ENCODE measurements at places on chromosomes 11 and 22.

DNA sequence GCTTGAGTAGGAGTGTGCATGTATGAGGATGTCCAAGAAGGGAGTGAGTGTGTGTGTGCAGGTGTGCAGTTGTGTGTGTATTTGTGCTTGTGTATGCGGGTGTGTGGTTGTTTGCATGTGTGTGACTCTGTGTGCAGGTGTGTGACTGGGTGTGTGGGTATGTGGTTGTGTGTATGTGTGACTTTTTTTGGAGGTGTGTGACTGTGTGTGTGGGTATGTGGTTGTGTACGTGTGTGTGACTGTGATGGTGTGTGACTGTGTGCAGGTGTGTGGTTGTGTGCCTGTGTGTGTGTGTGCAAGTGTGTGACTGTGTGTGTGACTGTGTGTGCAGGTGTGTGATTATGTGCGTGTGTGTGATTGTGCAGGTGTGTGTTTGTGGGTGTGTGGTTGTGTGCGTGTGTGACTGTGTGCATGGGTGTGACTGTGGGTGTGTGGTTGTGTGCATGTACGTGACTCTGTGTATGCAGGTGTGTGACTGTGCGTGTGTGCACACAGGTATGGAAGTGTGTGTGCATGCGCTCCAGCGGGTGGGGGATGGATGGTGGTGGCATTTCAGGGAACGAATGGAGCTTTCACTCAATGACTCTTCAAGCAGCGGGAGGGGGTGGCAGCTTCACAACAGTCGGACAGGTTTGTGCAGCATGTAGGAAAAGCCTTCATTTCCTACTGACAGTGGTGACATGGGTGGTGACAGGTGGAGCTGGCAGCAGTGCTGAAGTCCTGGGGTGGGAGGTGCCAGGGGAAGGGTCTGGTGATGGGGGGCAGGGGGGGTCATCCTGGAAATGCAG lies 47.6 kb downstream of the CACNA1I start:
- no peak for DNase-seq

DNA sequence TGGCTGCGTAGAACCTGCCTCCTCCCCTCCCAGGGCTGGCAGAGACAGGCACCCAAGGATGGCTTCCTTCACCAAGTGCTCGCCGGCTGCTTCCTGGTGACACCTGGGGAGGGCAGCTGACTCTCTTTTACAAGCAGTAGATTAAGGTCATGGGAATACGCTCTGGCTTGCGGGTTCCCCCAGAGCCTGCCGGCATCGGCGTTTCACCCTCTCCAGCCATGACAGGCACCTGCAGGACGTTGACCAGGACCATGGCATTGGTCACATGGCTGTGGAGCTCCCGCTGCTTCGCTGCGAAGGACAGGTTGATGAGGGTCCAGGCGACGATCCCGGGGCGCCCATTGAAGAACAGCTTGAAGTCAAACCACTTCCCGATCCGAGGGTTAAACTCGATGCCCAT lies 9.5 kb downstream of the DHCR7 start:
- DNase-seq: no peak

DNA sequence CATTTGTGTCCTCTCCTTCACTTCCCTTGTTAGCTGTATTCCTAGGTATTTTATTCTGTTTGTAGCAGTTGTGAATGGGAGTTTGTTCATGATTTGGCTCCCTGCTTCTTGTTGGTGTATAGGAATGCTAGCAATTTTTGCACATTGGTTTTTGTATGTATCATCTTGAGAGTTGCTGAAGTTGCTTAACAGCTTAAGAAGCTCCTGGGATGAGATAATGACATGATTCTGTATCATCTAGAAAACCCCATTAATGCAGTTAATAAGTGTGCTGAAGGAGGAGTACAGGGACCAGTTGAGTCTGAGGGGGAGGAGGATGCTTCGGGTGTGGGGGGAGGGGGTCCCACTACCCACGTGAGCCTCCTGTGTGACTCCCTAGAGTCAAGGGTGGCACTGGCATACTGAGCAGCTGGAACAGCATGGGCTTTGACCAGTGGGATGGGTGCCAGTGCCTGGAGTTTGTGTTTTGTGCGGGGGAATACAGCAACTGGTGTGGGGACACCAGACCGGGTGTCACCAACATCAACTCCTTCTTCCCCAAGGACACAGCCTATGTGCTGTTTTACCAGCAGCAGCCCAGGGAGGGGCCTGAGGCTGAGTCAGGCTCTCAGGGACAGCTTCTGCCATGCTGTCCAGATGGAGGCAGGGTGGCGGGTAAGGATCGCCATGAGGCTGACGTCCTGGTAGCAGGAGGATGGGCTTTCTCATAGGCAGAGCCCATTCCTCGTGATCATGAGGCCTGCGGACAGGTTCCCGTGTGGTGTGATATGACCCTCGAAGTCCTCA lies 24.1 kb downstream of the USP35 start:
- no peak for DNase-seq

- DNase-seq: no peak
These were observed 1470.5 kb downstream of the BRD1 start for GRCh38 chr22:48357196-48357595.

- DNase-seq: peak; percentile 19
These were observed 3.8 kb upstream of the PKP3 start for GRCh38 chr11:390175-390574.

GRCh38 chr11:73244589-73245240 lies 26.6 kb downstream of the P2RY2 start:
- no peak for DNase-seq

DNA sequence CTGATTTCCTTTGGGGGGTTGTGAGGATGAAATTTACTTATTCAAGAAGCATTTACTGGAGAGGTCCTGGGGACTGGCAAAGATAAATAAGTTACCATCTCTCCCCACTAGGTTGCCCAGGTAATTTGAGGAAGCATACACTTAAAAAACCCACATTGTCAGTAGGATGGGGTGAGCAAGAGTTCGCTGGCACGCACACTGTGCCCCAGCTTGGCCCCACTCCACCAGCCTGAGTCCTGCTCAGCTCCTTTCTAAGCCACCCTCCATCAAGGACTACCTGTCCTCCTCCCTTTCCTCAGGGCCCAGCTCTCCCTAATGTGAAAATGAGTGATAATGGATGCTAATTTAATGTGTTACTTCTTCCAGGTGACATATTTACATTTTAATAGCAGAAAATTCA lies 216.5 kb upstream of the PLET1 start:
- no peak for DNase-seq

DNA sequence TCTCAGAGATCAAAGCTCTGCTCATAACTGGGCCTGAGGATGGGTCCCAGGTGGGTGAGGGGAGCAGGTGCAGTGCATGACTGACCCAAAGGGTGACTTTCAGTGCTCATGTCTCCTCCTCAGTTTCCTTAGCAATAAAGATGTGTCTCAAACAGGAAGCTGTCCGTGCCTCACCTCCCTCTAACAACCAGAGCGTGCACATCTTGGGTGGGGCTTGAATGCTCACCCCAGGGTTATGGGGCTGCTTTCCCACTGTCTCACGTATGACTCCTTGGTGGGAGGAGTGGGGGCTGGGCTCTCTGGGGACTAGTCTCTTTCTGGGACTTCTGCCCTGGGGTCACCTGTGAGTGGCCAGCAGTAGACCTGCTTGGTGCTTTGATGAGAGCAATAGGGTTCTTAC lies 53.9 kb upstream of the PHOX2A start:
- DNase-seq: no peak

- no peak for DNase-seq
These were observed 90.8 kb downstream of the ABTB2 start for GRCh38 chr11:34267013-34267412.

- peak; percentile 40 for DNase-seq
These were observed 13.2 kb upstream of the APOL6 start for GRCh38 chr22:35634943-35635540.

DNA sequence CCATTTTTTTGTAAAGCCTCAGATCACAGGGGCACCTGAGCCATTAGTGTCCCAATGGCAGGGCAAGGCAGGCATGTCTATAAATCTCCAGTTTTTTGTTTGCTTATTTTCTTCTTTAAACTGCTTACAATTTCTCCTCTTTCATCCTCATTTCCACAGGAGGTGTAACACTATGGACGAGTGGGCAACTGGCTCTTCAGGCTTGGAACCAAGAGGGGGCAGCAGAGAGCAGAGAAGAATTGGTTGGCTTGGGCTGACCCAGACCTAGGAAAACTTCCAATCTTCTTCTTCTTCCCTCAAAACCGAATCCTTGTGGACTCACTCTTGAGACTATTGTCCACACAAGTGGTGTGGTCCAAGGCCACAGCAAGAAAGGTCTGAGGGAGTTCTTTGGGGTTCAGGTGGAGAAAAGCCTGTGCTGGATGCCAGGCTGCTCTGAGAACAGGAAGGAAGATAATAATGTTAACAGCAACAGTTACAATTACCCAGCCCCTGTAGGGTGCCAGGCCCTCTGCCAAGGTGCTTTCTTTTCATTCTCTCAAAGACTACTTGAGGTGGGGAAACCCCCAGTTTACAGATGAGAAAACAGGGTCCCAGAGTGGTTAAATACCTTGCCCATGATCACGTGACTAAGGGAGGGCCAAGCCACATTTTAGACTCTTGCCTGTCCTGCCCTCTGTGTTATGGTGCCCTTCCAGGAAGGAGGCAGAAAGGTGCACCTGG lies 70.7 kb upstream of the E2F8 start:
- DNase-seq: no peak

GRCh38 chr22:31995807-31996206 lies 47.3 kb upstream of the SLC5A1 start:
- DNase-seq: no peak

- no peak for DNase-seq
These were observed 1127.5 kb downstream of the BRD1 start for GRCh38 chr22:48700180-48700565.

DNA sequence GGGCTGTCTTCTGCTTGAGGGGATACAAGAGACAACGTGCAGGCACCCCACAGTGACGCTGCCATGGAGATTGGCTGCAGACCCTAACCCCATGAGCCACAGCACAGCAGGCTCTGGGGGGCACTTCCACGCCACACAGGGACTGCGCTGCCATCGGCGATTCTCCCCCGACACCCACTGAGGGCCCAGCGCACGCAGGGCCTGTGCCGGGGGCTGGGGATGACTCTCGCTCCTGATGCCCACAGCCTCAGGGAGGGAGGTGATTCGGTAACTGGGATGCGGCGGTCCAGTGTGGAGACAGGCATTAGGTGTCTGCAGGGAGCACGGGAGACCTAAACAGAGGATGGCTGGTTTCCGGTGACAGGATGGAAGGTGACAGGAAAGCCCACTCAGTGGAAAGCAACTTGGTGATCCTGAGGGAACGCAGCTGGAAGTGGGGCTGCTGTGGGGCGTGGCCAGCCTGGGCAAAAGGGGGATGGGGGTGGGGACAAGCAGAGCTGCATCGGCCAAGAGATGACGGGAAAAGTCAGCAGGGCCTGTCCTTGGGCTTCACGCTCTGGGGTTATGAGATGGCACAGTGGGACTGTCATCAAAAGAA lies 37.7 kb downstream of the EFCAB6 start:
- no peak for DNase-seq

GRCh38 chr22:39266398-39267030 lies 21.7 kb upstream of the PDGFB start:
- no peak for DNase-seq

DNA sequence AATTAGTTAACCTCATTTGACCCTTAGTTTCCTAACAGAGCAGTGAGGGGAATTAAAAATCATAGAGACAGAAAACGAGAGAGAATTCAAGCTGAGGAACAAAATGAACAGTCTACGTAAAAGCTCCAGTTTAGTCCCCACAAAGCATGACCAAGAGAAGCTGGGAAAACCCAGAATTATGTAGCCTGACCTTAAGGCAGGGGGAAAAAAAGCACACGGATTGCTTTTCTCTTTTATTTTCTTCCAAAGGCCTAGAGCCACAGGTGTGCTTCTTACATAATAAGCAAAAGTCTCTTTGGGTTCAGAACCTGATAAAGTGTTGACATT lies 514 bp upstream of the AMBRA1 start:
- no peak for DNase-seq

DNA sequence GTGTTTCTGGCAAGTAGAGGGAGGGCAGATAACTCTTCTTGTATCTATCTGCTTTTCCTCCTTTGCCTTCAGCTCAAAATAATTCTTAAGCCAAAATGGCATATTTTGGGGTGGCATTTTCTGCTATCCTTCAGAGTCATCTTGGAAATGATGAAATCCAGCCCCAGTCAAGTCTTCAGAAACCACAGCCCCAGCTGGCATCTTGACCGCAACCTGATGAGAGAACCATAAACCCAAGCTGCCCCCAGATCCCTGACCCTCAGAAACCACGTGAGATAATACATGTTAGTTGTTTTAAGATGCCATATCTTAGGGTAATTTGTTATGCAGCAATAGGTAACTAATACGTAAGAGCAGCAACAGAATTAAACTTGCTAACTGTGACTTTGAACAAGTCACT lies 15.1 kb upstream of the PAMR1 start:
- DNase-seq: no peak

- DNase-seq: peak; percentile 77
These were observed 377.7 kb downstream of the TENM4 start for GRCh38 chr11:79062814-79063762.

- no peak for DNase-seq
These were observed 4.7 kb downstream of the PYGM start for GRCh38 chr11:64754919-64755662.

- DNase-seq: no peak
These were observed 140.4 kb upstream of the LUZP2 start for GRCh38 chr11:24356501-24356900.

GRCh38 chr11:87456499-87456898 lies 418.8 kb downstream of the TMEM135 start:
- no peak for DNase-seq

DNA sequence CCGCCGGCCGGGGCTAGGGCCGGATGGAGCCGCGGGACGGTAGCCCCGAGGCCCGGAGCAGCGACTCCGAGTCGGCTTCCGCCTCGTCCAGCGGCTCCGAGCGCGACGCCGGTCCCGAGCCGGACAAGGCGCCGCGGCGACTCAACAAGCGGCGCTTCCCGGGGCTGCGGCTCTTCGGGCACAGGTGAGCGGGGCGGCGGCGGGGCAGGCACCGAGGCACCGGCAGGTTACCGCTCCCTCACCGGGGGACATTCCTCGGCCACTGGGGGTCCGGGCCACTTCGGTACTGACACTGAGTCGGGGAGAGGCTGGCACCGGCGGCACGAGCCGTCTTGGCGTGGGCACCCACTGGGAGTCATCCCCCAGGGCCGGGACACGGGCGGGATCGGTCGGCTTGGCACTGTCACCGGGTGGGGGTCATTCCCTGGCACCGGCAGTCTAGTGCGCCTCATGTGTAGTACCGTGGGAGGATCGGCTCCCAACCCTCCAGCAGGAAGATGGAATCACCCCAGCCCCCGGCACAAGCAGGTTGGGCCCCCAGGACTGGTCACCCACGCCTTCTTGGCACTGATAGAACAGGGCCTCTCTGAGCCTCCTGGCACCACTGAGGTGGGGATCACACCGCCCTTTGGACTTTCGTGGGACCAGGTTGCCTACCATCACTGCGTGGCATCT lies 511 bp downstream of the DGKZ start:
- no peak for DNase-seq

GRCh38 chr11:114886644-114887265 lies 208.4 kb downstream of the NXPE2 start:
- no peak for DNase-seq

Measured in NCI-H524 (cell line).